Vagina (tissue), 2 donors: ENCODE measurements at places on chromosomes 11 and 22.

DNA sequence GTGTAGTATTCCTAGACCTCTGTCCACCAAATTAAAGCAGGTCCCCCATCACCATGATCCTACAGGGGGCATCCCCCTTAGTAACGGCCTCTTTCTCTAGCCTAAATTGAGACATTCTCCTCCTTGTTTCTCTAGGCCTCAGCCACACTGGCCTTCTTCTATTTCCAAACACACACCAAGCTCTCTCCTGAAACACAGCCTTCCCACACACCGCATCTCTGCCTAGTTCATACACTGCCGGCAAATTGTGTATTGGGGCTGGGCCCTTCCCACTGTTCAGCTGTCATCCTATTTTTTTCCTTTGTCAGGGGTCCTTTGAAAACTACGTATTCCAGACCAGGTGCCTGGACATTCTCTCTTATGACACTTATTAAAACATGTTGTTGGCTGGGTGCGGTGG is 11.5 kb upstream of the VPREB1 start:
- DNase-seq: no peak

DNA sequence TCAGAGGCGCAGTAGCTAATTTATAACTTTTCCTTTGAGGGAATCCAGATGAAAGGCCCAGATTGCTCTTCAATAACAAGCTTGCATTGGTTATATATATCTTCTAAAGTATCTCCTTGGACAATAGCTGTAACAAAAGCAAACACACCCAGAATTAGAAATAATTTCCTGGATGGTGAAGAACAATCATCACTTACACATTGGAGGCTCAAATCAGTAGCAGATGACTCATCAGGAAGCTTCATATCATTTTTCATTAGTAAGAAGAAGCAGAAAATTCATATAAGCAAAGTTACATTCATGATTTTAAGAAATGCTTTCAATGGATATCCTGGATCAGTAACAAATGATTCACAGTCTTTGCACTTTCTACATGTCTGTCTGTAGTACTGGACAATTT is 173.6 kb upstream of the CCDC90B start:
- DNase-seq: no peak

GRCh38 chr11:47410370-47411264 is 2.2 kb downstream of the SLC39A13 start:
- no peak for DNase-seq

DNA sequence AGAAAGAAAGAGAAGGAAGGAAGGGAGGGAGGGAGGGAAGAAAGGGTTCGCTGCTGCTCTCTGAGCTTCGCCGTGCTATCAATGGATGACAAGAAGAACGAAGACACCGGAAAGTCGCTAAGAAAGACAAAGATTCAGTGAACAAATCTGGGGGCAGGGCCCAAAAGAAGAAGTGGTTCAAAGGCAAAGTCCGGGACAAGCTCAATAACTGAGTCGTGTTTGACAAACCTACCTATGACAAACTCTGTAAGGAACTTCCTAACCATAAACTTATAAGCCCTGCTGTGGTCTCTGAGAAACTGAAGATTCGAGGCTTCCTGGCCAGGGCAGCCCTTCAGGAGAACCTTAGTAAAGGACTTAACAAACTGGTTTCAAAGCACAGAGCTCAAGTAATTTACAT is 2.9 kb upstream of the TTLL1 start:
- no peak for DNase-seq

GRCh38 chr22:47657224-47657623 is 894.8 kb downstream of the TBC1D22A start:
- DNase-seq: no peak

DNA sequence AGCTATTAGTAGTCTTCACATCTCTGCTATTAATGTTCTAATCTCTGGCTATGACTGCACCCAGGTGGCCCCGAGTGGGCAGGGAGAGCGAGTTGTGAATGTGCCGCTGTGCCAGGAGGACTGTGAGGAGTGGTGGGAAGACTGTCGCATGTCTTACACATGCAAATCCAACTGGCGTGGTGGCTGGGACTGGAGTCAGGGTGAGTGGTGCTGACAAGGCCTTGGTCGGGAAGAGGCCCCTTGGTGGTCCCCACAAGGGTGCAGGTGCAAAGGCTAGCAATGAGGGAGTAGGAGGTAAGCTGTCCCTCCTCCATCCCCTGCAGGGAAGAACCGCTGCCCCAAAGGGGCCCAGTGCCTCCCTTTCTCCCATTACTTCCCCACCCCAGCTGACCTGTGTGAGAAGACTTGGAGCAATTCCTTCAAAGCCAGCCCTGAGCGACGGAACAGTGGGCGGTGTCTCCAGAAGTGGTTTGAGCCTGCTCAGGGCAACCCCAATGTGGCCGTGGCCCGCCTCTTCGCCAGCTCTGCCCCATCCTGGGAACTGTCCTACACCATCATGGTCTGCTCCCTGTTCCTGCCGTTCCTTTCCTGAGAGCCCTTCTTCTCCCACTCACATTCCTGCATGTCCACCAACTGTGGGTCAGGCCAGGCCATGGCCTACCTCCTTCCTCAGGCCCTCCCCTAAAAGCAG is 2.9 kb downstream of the IZUMO1R start:
- DNase-seq: no peak

DNA sequence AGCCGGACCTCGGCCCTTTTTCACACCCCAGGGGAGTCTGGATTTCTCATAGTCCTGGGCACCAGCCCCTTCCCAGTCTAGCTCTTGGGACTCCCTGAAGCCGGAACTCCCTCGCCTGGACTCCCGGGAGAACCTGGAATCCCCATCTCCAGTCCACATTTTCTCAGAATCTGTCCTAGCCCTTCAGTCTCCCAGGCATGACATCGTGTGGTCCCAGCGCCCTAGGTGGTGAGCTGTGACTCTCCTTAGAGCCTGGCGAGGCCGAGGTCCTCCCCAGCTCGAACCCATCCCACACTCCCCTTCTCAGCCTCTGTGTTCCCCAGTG is 673 bp upstream of the DUSP18 start:
- no peak for DNase-seq

DNA sequence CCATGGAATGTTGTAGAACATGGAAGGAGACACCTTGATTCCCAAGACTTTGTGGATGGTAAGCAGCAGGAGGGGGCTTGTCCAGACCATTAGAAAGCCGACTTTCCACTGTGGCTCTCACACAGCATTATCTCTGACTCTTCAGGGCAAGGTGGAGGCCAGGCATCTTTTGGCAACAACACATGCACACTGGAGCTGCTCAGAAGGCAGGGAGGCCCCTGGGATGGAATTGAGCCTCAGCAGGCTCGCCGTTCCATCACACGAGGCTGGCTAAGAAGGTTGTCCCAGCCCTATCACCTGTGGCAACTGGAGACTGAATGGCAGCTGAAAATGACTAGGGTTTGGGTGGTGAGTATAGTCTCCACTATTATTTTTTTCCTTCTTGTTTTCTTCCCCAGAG is 76.3 kb upstream of the TMEM45B start:
- peak; percentile 77 for DNase-seq

DNA sequence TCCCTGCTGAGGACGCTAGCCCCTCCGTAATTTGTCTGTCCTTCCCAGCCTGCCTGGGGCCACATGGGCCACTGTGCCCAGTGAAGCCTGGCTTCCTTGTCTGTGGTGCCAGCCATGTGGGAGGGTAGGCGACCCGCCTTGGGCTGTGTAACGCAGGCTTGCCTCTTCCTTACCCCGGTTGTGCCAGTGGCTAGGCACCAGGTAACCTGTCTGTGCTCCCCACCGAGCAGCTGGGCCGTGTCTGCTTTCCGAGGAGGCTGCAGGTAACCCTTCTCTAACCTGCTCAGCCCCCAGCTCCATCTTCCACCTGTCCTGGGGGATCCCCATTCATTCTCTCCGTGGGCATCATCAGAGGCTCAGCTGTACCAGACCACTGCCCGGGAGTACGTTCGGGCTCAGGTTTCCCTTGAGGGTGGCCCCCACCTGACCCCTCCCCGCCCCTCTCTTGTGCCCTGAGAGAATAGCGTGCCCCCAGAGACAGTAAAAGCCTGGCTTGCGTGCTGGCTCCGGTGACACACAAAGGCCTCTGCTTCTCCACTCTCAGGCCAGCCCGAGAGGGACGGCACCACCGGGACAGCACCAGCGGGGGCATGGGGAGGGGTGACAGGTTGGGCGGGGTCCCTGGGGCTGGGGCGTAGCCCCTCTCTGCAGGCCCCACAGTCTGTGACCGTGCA is 79.1 kb downstream of the CDKN1C start:
- DNase-seq: peak; percentile 86

DNA sequence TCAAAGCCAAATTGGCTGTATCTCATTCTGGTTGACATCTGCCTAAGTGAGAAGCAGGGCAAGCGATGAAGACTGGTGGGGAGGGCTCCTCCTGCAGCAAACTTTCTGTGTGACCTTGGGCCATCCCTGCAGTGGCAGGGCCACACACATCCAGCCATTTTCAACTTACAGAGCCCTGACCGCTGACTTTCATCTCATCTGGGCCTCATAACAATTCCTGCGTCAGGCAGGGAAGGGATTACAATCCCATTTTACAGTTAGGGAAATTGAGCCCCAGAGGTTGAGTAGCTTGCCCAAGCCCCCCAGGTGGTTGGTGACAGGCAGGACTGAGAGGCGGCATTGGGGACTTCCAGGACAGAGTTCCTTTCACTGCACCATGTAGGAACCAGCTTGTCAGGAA is 21.9 kb downstream of the TPBGL start:
- no peak for DNase-seq

DNA sequence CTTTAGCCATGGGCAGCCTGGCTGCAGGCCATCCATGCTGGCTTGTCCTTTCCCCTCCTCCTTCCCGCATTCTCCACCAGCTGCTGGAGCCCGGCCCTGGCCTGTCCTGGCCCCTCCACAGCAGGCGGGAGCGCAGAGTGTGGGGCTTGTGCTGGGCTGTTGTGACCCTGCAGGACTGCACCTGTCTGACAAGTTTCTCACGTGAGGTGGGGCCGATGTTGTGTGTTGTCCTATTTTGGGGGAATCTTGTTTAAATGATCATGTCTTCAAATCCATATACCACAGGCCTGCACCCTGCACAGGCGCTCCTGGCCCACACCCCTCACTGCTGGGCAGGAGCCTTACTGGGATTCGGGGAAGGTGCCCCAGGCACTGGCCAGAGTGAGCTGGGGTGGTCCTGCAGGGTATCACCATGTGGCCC is 30.4 kb downstream of the TBC1D22A start:
- DNase-seq: no peak

- DNase-seq: no peak
These were observed 13.0 kb downstream of the TBX1 start for GRCh38 chr22:19773470-19774040.

DNA sequence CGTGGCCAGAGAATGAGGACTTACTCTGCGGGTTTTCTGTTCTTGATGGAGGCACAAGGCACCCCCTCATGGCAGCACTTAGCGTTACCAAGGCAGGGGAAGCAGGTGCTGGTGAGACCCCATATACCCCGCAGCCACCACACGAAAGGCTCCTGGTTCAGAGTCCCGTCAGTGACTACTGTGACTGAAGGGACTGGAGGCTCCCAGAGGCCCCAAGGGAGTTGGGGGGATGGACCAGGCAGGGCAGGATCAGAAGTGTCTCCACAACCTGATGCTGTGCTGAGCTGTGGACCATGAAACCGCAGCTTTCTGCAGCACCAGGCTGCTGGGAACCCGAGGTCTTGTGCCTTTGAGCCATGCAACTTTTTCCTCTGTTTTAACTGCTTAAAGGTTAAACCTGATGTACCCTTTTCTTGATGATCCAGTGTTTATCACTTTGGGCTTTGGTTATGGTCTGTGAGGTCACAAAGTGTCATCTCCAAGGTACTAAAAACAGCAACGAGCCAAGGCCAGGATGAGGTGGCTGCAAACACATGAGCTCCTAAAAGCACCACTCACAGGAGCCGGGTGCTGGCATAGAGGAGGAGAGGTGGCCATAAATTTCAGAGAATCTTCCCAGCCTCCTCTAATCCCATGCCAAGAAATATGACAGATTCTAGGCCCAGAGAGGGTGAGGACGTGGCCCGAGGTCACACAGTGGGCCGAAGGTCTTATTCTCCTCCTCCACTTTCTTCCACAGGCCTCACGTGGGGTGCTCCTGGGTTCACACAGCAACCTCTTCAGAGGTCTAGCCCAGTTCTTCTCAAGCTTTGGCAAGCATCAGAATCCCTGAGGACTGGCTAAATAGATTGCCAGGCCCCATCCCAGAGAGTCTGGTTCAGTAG is 4.2 kb upstream of the LRRC32 start:
- no peak for DNase-seq

DNA sequence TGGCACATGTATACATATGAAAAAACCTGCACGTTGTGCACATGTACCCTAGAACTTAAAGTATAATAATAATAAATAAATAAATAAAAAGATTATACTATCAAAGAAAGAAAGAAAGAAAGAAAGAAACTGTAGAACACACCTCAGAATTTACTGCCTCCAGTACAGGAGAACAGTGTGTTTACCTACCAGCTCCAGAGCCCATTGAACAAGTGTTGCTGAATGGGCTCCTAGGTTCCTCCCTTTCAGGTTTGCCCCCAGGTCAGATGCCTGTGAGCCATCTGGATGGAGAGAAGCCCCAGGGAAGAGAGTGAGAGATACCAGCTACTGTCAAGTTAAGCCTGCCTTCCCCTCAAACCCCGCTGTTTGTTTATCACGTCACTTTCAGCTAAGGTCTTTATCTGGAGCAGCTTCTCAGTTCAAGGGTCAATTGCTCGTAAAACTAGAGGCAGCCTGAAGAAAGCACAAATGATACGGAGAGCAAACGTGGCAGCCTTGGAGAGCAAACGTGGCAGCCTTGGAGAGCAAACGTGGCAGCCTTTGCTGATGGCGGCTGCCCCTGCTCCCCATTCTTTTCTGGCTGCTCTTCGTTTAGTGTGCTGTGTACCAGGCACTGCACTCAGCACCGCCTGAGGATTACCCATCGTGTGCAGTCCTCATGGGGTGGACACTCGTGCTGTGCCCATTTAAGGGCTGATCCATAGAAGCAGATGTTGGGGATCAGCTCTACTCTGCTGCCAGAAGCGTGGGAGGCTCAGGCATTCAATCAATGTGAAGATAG is 111.7 kb downstream of the ADAMTS15 start:
- DNase-seq: no peak

GRCh38 chr11:78504181-78504580 is 70.5 kb downstream of the NARS2 start:
- no peak for DNase-seq

DNA sequence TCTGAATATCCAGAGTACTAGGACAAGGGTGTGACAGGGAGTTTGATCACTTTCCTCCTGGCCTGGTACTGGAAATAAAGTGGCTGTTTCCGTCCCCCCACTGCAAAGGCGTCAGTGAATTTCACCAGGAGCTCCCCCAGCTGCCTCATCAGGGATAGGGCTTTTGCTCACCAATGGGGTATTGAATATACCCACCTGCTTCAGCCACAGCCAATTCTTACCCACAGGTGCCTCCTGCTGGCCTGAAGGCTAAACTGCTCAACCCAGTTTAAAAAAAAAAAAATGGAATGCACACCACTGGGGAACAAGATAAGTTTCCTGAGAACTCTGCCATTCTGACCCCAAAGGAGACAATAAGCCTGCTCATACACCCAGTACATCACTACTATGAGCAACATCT is 65.3 kb upstream of the MS4A8 start:
- DNase-seq: no peak

DNA sequence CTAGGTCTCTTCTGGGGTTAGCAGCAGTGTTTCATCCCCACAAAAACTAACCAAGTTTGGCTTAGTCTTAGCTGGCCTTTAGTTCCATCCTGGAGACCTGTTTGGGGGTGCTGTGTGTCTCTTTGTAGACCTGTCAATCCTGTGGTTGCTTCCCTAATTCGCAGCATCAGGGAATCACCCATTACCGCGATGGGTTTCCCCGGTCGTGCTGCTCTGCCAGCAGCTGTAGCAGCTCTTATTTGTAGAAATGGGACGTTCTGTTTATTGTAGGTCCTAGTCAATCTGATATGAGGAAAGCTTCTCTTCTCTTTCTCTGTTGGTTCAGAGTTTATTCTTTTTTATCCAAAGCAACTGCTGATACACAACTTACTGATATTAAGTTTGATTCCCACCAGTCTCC is 91.6 kb downstream of the CECR2 start:
- no peak for DNase-seq
